ENCODE measurements at places on chromosomes 7 and 10. TPM values are rescaled to one million over a fixed set of nuclear protein-coding genes. Genes with fewer than 3 reads are reported as not detected.

Gene ERVW-1
- total RNA-seq: not detected

DNA sequence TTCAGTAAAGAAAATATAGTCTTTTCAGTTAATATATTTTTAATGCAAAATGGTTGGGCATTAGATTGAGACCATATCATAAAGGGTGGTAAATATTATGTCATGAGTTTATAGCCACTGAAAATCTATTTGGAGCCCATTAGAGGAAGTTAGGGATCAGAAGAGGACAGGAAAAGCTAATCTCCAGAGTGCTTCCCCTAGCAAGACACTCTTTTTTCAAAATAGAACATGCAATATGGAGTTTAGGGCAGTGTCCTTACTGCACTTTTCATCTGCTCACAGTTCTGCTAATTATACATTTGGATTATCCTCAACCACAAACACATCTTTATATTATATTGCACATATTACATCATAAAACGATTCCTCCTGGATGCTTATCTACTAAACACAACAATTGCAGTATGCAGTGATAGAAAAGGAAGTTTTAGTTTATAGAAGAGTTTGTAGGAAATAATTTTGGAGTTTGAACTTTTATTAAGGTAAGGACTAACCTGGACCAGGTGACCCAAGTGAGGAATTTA, 159.8 kb downstream of the PHF14 start:
- ATAC-seq: no peak

- no peak for ATAC-seq
Observed at GRCh38 chr10:114115661-114116445, 58.1 kb downstream of the CCDC186 start.

DNA sequence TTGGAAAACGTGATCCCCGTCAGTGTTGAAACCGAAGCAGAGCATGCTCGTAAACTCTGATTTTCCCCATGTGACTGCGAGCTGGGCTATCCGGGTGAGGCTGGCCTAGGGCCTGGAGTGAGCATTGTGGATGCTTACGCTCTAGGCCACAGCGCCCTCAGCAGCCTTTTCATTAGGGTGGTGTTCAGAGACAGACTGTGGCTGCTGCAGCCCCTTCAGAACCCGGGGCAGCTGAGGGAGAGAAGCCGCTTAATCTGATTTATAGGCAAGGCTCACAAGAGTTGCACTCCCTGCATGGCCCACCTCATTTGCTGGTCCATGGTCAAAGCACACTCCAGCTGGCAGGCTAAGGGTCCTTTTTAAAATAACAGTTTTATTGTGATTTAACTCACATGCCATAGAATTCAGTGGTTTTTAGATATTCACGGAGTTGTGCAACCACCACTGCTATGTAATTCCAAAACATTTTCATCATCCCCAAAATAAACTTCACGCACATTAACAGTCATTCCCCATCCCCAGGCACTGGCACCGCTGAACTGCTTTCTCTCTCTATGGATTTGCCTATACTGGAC, 72.5 kb downstream of the SYPL1 start:
- no peak for ATAC-seq

- ATAC-seq: no peak
Observed at GRCh38 chr7:98107313-98107721, 655 bp downstream of the LMTK2 start.

GRCh38 chr10:21327289-21327993, 198.0 kb downstream of the SKIDA1 start:
- ATAC-seq: no peak

Gene EVX1
- total RNA-seq: not detected

GRCh38 chr10:130739016-130739756, 572.3 kb downstream of the TCERG1L start:
- no peak for ATAC-seq

- no peak for ATAC-seq
Observed at GRCh38 chr10:132058793-132059759, 6.7 kb upstream of the JAKMIP3 start.

GRCh38 chr7:94907811-94908322, 473 bp downstream of the PPP1R9A start:
- peak; percentile 52 for ATAC-seq

- ATAC-seq: no peak
Observed at GRCh38 chr7:152485826-152486225, 50.0 kb upstream of the KMT2C start.

Gene LIPN
- not detected for total RNA-seq

Gene PHYHIPL
- total RNA-seq: 0.94 TPM

- ATAC-seq: no peak
Observed at GRCh38 chr7:121076350-121077164, 88.0 kb downstream of the CPED1 start.

DNA sequence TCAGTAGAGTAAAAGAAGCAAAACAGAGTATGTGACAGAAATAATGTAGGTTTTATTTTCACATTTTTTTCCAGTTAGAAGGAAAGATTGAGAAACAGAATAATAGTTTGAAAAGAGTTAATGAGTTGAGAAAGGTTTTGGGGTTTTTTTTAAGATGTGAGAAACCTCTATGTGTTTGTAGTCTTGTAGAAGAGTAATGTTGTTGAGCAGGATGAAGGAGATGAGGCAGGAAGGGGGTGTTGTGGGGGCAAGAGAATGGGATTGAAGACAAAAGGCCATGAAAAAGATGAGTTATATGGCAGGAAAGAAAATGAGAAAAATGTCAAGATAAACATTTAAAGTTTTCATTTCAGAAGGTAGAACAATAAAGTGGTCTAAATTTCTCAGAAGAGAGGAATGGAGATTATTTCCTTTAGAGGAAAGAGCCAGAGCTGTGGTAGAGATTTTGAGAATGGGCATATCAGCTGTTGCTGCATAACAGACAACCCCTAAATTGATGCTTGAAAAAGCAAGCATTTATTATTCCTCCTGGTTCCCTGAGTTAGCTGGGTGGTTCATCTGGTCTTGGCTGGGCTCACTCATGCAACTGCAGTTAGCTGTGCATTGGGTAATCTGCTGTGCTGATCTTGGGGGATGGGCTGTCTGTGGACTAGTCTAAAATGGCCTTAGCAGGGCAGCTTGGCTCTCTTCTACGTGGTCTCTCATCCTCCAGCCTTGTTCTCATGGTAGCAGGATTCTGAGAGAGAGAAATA, 27.1 kb downstream of the PCGF5 start:
- no peak for ATAC-seq

DNA sequence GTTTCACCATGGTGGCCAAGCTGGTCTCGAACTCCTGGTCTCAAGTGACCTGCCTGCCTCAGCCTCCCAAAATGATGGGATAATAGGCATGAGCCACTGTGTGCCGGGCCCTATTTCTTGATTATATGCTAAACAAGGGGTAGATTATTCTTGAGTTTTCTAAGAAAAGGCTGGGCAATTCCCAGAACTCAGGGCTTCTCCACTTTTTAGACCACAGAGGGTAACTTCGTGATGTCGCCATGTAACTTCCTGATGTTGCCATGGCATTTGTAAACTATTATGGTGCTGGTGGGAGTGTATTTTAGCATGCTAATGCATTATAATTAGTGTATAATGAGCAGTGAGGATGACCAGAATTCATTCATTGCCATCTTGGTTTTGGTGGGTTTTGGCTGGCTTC, 35.8 kb downstream of the OTUD1 start:
- no peak for ATAC-seq

- ATAC-seq: no peak
Observed at GRCh38 chr10:66654861-66655260, 271.0 kb upstream of the LRRTM3 start.

DNA sequence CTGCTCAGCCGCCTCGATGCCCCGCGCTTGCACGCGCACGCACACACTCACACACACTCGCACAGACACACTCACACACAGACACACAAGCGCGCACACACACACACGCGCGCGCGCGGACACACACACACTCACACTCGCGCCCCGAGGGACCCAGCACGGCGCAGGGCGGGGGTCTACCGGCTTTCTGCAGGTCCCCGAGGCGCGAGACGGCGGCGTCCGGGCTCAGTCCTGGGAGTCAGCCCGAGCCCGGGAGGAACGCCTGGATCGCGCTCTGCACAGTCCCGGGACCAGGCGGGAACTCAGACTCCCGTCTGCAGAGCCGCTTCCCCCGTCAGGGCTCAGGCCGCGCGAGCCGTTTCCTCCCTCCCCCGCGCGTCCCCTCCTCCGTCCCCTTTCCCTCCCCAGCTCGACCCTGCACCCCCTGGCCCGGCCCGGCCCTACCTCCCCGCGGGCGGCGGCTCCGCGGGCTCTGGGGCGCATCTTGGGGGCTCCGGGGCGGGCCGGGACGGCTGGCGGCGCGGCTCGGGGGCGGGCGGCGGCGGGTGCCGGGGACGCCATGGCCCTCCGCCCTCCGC, 464 bp downstream of the DENND2A start:
- ATAC-seq: peak; percentile 27

Gene GPR158
- 0.07 TPM for total RNA-seq

GRCh38 chr10:10796061-10796773, 221.5 kb upstream of the CELF2 start:
- ATAC-seq: peak; percentile 73

DNA sequence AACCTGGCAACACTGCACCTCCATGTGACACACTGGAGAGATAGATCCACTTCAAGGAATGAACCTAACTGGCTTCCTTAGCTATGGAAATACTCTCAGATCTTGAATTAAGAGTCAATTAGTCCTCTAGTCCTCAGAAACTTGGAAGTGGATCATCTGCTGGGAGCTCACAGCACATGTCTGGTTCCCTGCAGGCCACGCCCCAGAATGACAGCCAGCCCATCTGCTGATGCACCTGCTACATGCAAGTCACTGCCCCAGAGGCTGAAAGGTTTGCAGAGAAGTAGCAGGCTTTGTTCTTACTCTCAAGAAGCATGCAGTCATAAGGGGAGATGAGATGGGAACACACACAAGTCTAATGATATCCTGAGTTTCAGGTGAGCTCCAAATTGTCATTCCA, 275.9 kb downstream of the SKAP2 start:
- no peak for ATAC-seq

Gene FAM171A1
- 15.5 TPM for total RNA-seq

- no peak for ATAC-seq
Observed at GRCh38 chr7:37365405-37365804, 83.3 kb downstream of the ELMO1 start.

Gene TMEM270
- not detected for total RNA-seq
